ENCODE measurements at places on chromosomes 2 and 18.

DNA sequence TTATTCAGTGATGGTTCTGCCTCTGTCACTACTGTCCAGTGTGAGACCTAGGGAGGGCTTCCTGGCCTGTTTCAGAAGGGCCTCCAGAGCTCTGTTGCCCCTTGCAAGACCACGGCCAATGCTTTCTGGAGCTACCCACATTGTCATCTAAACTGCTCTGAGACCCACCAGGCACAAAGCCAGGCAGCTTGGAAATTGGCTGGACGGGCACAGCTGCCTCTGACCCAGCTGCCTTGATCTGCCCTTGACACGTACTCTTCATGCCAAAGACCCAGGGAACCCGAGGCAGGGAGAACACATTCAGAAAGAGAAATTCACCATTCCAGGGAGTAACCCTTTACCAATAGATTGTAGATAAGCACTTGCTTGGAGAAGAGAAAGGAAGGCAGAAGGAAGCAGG, 183.7 kb upstream of the SIX2 start:
- DNase-seq = no peak

DNA sequence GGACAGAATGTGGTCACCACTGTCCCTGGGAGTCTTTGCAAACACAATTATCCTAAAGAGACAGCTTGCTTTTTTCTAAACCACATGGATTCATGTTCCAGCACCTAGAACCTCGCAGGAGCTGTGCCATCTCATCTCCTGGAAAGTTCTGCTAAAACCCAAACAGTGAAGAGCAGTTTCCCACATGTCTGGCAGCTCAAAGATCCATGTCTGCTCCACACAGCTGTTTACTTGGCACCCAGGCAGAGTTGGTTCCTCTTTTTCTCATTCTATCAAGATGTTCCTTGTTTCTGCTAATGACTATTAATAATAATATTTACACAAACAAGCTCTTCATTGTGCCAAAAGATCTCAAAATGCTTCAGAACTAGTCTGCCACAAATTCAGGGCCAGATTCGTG, 30.1 kb upstream of the PID1 start:
- no peak for DNase-seq

- no peak for DNase-seq
Observed at GRCh38 chr18:78647018-78647417, 332.6 kb upstream of the SALL3 start.

- DNase-seq = no peak
Observed at GRCh38 chr2:3130889-3131635, 246.6 kb downstream of the EIPR1 start.

- DNase-seq = no peak
Observed at GRCh38 chr2:117199511-117199910, 615.0 kb upstream of the DDX18 start.

DNA sequence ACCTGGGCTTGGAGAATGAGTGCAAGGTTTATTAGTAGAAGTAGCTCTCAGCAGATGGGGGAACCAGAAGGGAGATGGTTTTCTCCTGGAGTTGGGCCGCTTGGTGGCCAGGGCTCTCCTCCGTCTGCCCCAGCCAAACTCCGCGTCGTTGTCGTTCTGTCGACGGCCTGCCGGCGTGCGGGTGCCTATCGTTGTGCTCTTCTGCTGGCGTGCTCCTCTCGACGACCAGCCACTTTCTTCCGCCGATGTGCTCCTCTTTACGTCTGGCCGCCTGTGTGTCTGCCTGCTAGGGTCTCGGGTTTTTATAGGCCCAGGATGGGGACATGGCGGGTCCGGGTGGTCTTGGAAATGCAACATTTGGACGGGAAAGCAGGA, 119.1 kb downstream of the BMPR2 start:
- no peak for DNase-seq

- DNase-seq = no peak
Observed at GRCh38 chr2:25624635-25625034, 48.7 kb downstream of the DTNB start.

- DNase-seq = no peak
Observed at GRCh38 chr18:26756556-26756955, 109.0 kb downstream of the AQP4 start.

DNA sequence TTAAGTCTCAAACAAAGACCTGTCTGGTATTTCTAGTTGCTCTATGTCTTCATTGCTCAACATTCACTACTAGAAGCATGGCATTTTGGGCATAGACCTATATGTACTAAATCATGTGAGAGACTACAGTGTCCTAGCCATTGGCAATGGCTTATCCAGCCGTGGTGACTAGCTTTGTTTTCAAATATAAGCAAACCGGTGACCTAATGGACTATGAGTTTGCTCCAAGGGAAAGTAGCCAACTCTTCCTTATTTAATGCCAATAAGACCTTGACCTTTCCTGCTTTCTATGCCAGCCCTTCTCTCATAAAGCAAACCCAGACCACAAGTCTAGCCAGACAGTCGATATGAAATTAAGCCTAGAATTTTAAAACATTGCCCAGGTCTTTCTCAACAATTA, 113.7 kb upstream of the CREB1 start:
- no peak for DNase-seq

DNA sequence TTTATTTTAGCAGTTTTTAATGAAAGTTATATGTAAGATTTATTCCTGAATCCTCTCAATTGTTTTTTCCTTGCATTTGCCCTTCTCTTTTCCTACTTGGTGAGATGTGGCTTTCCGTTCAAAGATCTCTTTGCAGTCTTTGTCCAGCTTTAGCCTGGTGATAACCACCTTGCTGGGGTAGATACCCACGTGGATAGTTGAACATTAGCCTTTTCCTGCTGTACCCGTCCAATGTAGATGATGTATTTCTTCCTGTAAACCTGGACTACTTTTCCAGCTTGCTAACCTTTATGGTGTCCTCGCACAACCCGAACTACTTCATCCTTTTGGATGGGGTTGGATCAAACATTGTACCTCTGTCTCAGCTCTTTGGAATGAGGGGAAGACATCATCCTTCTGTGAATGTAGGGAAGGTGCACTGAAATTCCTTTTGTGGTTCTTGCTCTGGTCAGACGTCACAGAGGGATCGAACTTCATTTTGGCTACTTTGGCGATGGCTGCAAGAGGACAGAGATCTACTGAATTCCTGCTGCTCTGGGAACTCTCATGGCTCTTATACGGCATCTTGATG, 293.2 kb upstream of the EPAS1 start:
- DNase-seq = no peak

- no peak for DNase-seq
Observed at GRCh38 chr2:150030436-150031190, 443.0 kb upstream of the MMADHC start.

DNA sequence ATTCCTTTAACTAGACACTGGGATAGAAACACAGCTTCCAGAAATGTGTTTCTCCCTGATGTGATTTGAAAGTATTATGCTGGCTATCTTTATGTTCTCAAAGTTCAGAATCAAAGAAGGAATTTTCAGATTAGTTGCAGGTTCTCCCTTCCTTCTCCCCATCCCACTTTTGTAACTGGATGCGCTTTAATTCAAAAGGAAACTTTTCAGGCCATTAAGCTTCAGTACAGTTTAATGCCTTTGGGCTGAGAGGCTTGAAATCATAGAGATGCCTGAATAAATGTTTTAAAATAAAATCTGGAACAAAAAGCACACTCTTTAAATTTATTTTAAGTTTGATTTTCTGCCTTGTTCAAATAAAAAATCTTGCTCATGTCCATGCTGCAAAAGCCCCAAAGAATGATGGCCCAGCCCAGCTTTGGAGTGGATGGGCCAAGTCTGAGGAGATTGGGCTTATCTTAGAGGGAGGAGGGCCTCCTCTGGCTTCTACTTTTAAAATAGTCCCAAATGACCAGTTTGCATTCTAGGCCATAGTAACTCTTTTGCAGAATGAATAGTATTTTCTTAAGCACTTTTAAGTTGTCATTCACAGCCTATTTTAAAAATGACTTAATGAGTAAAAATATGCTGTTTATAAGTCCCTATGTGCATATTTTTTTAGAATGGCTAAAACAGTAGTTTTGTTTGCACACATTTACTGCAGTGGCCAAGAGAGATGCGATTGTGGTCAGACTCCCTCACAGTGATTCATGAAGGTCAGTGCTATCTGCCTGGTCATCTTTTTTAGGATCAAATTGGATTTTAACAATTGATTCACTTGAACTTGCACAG, 129.2 kb downstream of the MTX2 start:
- no peak for DNase-seq

DNA sequence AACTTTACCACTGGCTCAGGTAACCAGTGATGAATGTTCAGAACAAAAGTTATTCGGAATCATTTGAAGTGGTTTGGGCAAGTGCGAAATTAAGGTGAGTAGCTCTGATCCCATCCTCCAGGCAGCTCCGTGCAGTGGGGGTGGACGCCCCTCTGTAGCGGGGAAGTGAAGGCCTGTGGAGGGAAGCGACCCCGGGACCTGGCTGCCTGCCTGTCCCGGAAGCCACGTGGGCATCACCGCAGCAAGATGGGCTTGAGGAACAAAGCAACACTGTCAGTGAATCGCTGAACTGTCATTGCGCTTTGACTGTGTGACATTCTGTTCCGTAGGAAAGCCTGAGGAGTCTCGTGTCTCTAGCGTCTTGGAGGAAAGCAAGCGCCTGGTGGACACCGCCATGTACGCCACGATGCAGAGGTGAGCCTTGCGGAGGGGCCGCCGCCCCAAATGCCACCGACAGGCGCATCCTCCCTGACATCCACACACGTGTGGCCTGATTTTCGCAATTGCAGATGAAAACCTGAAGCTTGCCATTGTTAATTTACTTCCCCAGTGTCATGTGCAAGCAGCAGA, 9.5 kb downstream of the TPO start:
- DNase-seq = no peak

DNA sequence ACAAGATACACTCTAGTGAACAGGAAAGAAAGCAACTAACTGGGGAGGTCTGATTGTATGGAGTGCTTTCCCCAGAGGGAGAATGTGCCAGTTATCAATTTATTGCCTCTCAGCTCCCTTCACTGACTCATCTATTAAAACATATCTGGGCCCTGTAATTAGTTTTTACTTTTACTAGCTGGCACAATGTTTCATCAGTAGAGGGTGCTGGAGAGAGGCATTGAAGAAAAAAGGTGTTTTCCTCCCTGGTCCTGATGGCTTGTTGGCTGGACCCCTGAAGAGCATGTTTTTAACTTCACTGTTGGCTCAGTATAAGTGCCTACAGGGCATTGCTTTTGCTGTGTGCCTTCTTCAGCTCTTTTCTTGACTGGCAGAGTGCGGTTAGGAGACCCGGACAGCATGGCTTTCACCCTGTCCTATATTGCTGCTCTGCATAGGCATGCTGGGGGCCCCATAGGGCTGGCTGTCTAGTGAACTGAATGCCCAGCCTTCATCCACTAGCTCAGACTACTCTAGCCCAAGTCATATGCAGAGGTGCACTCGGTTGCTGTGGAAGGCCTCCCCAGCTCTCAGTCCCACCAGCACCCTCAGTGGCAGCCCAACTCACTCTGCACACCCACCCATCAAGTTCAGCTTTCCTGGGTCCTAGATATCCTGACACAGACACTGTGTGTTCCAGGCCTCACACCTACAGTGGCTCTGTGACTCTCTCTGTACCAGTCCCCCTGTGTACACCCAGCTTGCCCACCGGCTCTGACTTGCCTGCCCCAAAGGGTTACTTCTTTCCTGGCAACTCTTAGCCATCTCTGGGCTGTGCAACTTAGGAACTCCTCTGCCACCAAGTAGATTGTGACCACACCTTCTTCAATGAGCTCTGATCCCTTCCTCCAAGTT, 62.3 kb upstream of the ACYP2 start:
- no peak for DNase-seq

GRCh38 chr18:32669549-32670165, 103.2 kb downstream of the KLHL14 start:
- no peak for DNase-seq

GRCh38 chr2:173970516-173970924, 5.3 kb upstream of the SP3 start:
- DNase-seq = no peak

GRCh38 chr2:200203381-200203827, 103.1 kb upstream of the SPATS2L start:
- DNase-seq = no peak

DNA sequence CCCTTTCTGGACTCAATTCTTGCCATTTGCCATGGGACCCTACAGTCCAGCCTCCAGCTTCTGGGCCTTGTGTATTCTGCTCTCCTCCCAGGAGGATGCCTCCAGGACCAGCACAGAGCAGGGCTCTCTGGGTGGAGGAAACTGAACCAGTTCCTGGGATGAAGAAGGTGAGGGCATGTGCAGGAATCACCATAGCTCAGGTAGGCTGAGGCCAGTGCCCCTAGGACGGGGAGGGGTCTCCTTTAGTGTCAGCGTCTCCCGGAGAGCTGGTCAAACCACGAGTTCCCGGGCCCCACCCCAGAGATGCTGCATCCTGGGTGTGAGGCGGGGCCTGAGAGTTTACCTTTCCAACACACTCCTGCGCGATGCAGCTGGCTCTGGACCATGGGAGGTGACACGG, 5.8 kb upstream of the PRELID3A start:
- no peak for DNase-seq

DNA sequence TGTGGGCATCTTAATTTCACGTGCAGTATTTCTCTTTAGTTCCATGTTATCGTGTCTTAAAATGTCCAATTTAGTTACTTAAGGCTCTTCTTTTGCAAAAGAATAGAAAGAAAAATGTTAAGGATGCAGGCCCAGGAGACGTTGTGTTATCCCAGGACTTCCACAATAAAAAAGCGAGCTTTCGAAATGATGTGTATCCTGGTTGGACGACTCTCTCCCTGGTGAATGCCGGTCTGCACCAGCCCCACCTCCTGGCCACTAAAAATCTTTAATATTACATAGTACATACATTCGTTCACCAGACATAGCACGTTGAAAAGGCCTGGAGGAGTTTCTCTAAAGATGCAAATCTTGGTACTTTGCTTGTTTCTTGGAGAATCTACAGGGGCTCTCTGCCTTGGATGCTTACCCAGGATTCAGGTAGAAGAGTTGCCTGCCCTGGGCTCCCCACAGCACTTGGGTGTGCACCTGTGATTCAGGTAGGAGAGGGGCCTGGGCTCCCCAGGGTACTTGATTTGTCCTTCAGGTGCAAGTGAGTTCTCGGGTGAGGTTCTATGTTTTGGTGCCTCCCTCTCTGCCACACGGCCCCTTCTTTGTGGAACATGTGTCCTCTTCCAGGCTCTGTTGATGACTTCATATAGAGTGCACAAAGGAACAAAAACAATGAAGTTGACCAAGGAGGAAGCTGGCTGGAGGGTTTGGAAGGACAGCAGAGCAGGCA, 26.6 kb downstream of the TWIST2 start:
- DNase-seq = no peak

GRCh38 chr18:10020171-10020570, 106.4 kb downstream of the VAPA start:
- DNase-seq = no peak

GRCh38 chr2:235278771-235279355, 215.0 kb upstream of the AGAP1 start:
- DNase-seq = no peak

DNA sequence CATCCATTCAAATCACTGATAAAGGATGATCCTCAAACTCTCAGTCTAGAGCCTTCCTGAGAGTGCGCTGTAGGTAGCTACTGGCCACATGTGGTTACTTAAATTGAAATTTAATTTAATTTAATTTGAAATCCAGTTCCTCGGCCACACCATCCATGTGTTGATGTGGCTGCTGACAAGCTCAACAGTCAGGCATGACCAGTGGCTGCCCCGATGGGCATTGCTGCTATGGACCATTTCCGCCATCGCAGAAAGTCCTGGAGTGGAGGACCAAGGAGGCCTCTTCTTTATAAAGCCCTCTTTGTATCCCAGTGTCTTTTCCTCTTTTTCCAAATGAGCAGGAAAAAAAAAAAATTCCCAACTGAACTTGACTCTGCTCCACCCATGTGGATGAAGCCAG, 100.6 kb downstream of the HDAC4 start:
- DNase-seq = peak; percentile 33

Data from COLO829 (cell line).